ENCODE measurements at places on chromosomes 6 and 20.
A peak's percentile ranks its signal among the peaks of the same experiment; 100 is the strongest.

- no peak overlapping the region for H3K4me3 ChIP-seq
- no peaks in the 10 kb centered on the region for H3K27me3 ChIP-seq
- no peaks in the 10 kb centered on the region for H3K4me1 ChIP-seq
- no peaks in the 10 kb centered on the region for H3K36me3 ChIP-seq
These were observed 23.2 kb downstream of the ID4 start for GRCh38 chr6:19860235-19860877.

GRCh38 chr6:134469702-134470456, 152.0 kb upstream of the SGK1 start:
- no peaks in the 10 kb centered on the region for H3K4me1 ChIP-seq
- no peaks in the 10 kb centered on the region for H3K36me3 ChIP-seq
- no peak for DNase-seq
- H3K27ac ChIP-seq: no peak overlapping the region
- H3K4me3 ChIP-seq: no peak overlapping the region

GRCh38 chr6:79453558-79454042, 83.6 kb downstream of the LCA5 start:
- H3K4me3 ChIP-seq: no peak overlapping the region
- no peak for DNase-seq
- H3K27me3 ChIP-seq: no peaks in the 10 kb centered on the region

DNA sequence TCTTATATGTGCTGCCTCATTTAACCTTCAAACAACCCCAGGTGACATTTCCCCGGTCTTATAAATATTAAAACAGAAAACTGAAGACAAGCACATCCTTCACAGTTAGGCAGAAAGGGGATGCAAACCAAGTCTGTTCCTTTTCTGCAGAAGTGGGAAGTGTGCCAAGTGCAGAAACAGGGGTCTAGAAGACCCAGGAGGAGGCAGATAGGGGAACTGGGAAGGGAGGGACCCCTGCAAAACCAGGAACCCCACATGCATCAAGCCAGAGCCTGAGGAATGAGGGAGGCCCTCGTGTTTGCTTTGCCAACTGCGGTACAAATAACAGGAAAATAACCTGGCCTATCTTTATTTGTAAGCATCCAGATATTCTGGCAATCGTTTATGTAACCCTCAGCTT, 17.0 kb upstream of the CST3 start:
- H3K36me3 ChIP-seq: no peaks in the 10 kb centered on the region
- H3K4me1 ChIP-seq: peaks cover 42% of the 10 kb centered on the region
- peak overlapping the region; percentile 60 for H3K27ac ChIP-seq
- DNase-seq: peak; percentile 29
- H3K27me3 ChIP-seq: no peaks in the 10 kb centered on the region
- no peak overlapping the region for H3K4me3 ChIP-seq

DNA sequence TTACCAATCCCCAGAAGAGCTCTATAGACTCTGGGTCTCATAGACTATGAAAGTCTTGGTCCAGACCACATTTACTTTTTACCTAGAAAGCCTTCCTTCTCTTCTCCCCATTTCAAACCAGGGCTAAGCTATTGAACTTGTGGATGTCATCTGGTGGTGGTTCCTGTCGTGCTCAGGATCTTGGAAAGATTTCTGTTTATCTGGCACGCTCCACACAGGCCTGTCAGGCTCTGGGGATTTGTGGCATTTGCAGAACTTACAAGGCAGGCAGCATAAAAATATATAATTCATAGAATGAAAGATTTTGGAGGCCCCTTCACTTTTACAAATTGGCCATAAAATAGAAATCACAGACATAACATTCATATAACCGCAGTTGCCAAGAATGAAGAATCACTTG, 188.1 kb downstream of the UST start:
- H3K36me3 ChIP-seq: no peaks in the 10 kb centered on the region
- peaks cover 29% of the 10 kb centered on the region for H3K4me1 ChIP-seq
- no peak overlapping the region for H3K27ac ChIP-seq
- no peak overlapping the region for H3K4me3 ChIP-seq

- no peaks in the 10 kb centered on the region for H3K36me3 ChIP-seq
- H3K27ac ChIP-seq: no peak overlapping the region
- no peak overlapping the region for H3K4me3 ChIP-seq
- no peak for DNase-seq
- H3K27me3 ChIP-seq: no peaks in the 10 kb centered on the region
These were observed 293.0 kb downstream of the RNGTT start for GRCh38 chr6:88670369-88670768.

DNA sequence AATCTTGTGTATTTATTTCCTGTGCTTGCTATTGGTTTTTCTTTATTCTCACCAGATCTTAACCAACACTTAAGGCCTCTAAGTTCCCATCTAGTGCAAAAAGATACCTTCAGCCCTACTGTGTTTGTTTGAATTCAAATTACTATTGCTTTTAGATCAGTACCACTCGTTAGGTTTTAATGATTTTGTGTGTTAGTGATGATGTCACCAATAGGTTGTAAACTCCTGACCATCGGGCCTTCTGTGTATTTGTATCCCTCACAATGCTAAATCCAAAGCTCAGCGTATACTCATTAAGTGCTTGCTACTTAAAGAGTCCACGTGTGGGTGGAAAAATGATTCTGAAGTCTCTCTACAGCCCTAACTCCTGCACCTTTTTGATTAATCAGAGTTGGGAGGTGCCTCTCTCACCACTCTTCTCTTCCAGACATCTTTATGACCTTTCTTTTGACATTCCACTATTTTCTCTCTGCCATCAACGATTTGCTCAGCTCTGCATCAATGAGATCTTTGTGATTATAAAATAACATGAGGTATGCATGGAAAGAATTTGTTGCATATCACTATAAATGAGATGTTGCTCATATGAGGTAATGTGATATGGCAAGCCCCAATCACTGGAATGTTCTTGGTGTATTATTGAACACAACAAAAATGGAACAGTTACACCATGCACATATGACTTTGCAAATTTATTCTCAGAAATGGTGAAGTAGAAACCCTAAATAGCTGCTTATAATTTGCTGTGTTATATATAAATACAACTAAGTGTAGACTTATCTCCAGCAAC, 55.1 kb upstream of the LAMA2 start:
- no peaks in the 10 kb centered on the region for H3K4me1 ChIP-seq
- no peak overlapping the region for H3K4me3 ChIP-seq
- no peak for DNase-seq
- no peaks in the 10 kb centered on the region for H3K36me3 ChIP-seq

GRCh38 chr6:40928307-40928706, 110.7 kb downstream of the UNC5CL start:
- H3K4me1 ChIP-seq: peaks cover 4% of the 10 kb centered on the region
- H3K36me3 ChIP-seq: no peaks in the 10 kb centered on the region
- H3K4me3 ChIP-seq: no peak overlapping the region
- H3K27ac ChIP-seq: no peak overlapping the region
- DNase-seq: no peak
- no peaks in the 10 kb centered on the region for H3K27me3 ChIP-seq

- H3K27me3 ChIP-seq: no peaks in the 10 kb centered on the region
- DNase-seq: no peak
- H3K4me1 ChIP-seq: peaks cover 13% of the 10 kb centered on the region
- H3K4me3 ChIP-seq: no peak overlapping the region
- no peaks in the 10 kb centered on the region for H3K36me3 ChIP-seq
These were observed 324.5 kb downstream of the SOX4 start for GRCh38 chr6:21918041-21918440.

- H3K4me3 ChIP-seq: no peak overlapping the region
- H3K36me3 ChIP-seq: no peaks in the 10 kb centered on the region
- H3K27me3 ChIP-seq: no peaks in the 10 kb centered on the region
- no peak overlapping the region for H3K27ac ChIP-seq
These were observed 15.0 kb upstream of the TGM6 start for GRCh38 chr20:2365666-2366065.

- DNase-seq: no peak
- H3K27ac ChIP-seq: peak overlapping the region; percentile 42
- H3K27me3 ChIP-seq: no peaks in the 10 kb centered on the region
- peaks cover 40% of the 10 kb centered on the region for H3K4me1 ChIP-seq
- no peaks in the 10 kb centered on the region for H3K36me3 ChIP-seq
These were observed 20.8 kb upstream of the BMP7 start for GRCh38 chr20:57287007-57287880.

- H3K27ac ChIP-seq: peak overlapping the region; percentile 35
- no peak overlapping the region for H3K4me3 ChIP-seq
- no peak for DNase-seq
- peaks cover 4% of the 10 kb centered on the region for H3K4me1 ChIP-seq
- no peaks in the 10 kb centered on the region for H3K36me3 ChIP-seq
These were observed 221.6 kb downstream of the OGFRL1 start for GRCh38 chr6:71510057-71510713.

DNA sequence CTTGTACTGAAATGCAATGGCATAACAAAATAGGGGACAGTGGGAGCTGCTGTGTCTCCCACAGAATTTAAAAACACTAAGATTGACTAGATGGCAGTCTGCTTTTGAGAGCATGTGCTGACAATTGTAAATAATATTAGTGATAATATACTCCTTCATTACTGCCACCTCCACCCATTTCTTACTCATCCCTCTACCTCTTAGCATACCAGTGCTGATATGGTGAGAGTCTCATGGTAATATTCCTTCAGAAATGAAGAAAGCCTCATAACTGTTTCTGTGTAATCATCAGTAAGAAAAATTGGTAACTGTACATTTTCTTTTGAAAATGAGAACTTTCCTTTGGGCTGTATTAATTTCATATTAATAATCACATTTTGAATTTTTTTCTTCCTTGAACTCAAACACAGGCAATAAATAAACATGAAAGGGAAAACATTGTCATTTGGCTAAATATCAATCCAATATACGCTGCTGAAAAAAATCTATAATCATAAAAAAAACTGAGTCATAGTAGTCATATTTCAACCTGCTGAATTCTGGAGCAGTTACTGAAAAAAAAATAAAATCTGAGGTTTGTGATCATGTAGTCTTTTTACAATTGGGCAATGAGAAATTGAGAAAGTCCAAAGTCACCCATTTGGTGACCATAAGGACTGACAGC, 34.6 kb downstream of the FAM83B start:
- no peaks in the 10 kb centered on the region for H3K36me3 ChIP-seq
- no peak overlapping the region for H3K4me3 ChIP-seq
- H3K4me1 ChIP-seq: no peaks in the 10 kb centered on the region
- no peak for DNase-seq
- H3K27ac ChIP-seq: no peak overlapping the region

- no peaks in the 10 kb centered on the region for H3K27me3 ChIP-seq
- no peaks in the 10 kb centered on the region for H3K36me3 ChIP-seq
- H3K4me3 ChIP-seq: no peak overlapping the region
- DNase-seq: no peak
These were observed 69.9 kb upstream of the DDR1 start for GRCh38 chr6:30814146-30815040.

GRCh38 chr6:6635291-6635690, 46.8 kb downstream of the LY86 start:
- DNase-seq: no peak
- H3K27me3 ChIP-seq: peaks cover 3% of the 10 kb centered on the region
- no peaks in the 10 kb centered on the region for H3K4me1 ChIP-seq
- H3K27ac ChIP-seq: no peak overlapping the region

DNA sequence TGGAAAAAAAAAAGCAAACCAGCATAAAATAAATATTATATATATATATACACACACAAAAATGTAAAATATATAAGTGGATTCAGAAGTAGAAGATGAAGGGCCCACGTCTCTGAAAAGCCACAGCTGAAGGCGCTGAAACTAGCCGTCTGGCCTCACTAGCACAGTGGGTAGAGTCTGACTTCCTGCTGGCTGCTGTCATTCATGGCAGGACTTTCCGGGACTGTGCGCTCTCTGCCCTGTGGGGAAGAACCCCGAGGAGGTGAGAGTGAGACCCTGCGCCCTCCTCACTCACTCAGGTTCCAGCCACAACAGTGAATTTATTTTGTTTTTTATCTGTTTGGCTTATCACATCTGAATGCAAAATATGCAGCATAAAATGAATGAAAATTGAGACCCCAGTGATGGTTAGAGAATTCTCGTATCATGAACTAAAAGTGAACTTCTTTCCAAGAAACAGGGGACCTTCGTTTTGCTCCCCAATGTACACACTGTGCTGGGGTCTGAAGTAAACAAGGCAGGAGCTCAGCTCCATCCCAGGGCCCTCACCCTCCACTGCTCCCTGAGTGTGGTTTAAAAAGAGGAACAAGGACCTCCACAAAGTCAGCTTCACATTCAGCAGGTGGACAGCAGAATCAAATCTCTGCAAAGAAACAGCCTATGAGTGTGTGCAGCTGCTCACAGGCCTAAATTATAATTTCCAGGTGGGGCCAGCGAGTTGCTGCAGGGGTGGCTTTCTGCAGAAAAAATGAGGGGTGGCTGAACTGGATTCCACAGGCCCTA, 1.3 kb upstream of the RAMACL start:
- H3K4me1 ChIP-seq: peaks cover 53% of the 10 kb centered on the region
- no peak for DNase-seq
- H3K27me3 ChIP-seq: no peaks in the 10 kb centered on the region
- no peaks in the 10 kb centered on the region for H3K36me3 ChIP-seq
- H3K27ac ChIP-seq: no peak overlapping the region
- H3K4me3 ChIP-seq: no peak overlapping the region

DNA sequence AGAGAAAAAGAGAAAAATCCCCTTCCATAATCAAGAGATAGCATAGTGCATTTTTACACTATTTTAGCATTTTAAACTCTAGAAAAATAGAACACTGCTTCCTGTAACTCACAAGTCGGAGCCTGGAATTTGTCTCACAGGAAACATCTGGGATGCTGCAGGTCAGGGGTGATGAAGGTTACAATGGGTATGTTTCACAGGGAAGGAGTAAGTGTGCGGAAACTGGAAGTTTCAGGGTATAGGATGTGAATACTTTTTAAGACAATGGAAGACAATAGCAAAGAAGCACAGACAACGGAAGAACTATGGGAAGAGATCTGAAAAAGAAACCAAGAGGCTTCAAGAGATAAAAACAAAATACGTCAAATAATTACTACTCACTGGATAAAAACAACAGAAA, 361.0 kb upstream of the MARCKS start:
- no peak overlapping the region for H3K27ac ChIP-seq
- DNase-seq: no peak
- no peaks in the 10 kb centered on the region for H3K36me3 ChIP-seq
- H3K4me3 ChIP-seq: no peak overlapping the region
- no peaks in the 10 kb centered on the region for H3K27me3 ChIP-seq

DNA sequence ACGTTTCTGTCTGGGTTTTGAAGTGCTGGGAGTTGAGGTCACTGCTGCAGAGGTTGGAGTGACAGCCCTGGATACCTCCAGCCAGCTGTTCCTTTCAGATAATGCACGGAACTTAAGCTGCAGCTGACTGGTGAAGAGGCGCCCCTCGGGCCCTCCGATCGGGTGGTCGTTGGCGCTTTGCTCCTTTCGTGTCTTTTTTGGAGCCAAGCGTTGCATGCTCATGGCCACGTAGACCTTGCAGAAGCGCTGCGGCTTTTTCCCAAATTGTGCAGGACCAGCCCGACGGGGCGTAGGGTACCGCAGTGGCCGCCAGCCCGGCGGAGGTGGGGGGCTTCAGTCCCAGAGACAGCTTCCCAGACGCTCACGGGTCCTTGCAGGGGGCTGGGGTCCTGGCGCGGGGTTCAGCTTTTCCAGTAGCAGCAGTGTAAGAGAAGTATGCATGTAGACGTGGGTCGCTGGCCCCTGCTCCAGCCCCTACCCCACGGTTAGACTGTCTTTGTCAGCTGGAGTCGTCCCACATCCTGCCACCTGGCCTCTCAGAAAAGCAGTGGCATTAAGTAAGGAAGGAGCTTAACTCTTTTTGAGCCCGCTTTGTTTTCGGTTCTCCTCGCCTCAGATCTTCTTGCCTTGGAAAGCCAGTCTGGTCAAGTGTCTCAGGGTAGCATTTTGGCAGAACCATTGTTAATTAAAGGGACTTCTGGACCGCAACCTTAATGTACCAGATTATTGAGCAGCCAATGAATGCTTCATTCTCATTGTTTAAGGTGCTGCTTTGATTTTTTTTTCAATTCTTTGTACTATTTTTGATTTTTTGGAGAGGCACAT, 838 bp downstream of the TNFAIP3 start:
- no peak for DNase-seq
- H3K36me3 ChIP-seq: no peaks in the 10 kb centered on the region
- H3K27me3 ChIP-seq: no peaks in the 10 kb centered on the region

Measured in esophagus muscularis mucosa (tissue), 4 donors.